Activated CD4-positive, alpha-beta T cell treated with anti-CD3 and anti-CD28 coated beads for 24 hours (primary cell): ENCODE measurements at places on chromosomes 5 and 9.
A peak's percentile ranks its signal among the peaks of the same experiment; 100 is the strongest.

DNA sequence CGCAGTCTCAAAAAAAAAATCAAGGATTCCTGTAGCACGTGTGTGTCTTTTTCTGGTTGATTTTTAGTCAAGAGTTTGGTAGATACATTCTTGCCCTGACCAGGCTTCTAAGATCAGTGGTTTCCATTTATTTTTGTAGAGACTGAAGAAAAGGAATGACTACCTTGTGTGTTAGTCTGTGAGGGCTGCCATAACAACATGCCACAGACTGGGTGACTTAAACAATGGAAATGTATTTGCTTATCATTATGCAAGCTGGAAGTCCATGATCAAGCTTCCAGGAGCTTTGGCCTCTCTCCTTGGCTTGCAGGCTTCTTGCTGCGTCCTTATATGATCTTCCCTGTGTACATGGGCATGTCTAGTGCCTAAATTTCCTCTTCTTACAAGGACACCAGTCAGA lies 127.0 kb downstream of the CCDC192 start:
- DNase-seq, result no peak

DNA sequence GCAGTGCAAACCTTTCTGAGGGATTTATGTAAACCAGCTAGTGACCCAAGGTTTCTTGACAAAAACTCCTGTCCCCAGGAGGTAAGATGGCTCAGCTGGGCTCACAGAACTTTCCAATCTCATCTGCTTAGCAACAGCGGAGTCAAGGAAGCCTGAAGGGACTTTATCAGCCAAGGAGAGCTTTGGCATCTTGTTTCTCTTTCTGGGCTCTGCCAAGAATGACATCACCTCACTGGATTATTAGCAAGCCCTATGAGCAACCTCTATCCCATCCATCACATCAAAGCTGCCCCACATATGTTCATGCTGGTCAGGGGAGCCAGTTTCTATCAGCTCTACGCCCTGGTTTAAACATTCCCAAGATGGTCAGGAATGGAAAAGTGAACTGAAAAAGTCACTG lies 461.3 kb downstream of the ENC1 start:
- no peak for DNase-seq

DNA sequence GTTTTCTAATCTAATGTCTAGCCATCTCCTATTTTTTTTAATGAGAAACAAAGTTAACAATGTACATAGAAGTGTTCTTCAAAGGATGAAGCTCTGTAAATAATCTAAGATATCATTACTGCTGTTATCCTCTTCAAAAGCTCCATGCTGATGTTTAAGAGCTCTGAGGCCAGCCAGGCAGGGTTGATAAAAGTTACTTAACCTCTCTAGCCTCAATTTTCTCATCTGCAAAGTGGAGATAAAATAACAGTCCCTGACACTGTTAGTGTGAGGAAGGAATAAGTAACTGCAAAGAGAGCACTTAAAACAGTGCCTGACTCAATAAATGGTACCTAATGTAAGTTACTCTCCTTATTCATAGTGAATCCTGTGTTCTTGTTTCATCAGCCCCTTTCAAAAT lies 60.1 kb downstream of the LHFPL2 start:
- no peak for DNase-seq

DNA sequence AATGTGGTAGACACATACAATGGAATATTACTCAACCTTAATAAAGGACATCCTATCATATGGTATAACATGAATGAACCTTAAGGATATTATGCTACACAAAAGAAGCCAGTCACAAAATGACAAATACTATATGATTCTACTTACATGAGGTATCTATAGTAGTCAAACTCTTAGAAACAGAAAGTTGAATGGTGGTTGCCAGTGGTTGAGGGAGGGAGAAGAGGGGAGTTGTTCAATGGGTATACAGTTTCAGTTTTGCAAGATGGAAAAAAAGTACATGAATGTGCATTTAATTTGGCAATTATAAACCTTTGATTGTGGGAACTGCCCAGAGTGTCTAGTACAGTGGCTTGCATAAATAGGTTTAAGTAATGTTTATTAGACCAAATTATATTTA lies 473.3 kb upstream of the ZNF608 start:
- no peak for DNase-seq

GRCh38 chr5:168291964-168292785 lies 730 bp downstream of the WWC1 start:
- no peak for DNase-seq

DNA sequence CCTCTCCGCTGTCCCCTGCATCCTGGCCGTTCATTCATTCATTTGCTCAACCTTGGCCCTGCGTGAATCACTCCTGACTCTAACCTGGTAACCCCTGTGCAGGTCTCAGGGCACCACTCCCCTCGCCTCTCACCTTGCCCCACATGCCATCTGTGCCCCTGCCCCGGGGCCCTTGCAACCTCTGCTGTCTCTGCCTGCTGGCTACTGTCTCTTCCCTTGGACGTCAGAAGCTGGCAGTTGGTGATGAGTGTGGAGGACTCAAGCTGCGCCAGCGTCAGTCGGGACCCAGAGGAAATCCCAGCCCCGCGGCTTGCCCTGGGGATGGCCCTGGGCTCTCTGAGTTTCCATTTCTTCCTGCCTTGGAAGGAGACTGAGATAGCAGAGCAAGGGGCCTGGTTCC lies 154.9 kb downstream of the OLFM1 start:
- DNase-seq, result no peak

GRCh38 chr5:52269401-52269800 lies 518.3 kb upstream of the ITGA1 start:
- DNase-seq, result no peak

DNA sequence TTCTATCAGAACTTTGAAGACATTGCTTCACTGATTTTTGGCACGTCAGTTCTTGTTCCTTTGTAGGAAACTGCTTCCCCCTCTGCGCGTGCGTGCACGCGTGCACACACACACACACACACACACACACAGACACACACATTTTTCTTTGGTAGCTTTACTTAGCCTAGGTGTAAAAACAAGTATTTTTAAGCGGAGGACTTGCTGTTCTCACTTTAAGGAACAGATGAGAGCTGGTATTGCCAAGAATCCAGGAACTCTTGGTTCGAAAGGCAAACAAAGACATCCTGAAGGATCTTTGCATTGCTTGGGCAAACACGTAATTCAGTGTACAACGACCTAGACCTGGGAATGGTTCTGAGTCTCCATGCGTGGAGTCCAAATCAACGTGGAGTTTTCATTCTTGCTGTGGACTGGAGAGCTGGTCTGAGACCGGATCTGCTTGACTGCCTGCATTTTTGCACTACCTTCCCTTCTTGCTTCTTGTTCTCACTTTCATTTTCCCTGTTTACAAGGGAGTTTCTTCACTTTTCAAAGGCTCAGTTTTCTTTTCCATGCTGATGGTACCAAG lies 8.2 kb downstream of the TMEM268 start:
- no peak for DNase-seq

GRCh38 chr9:28318515-28318914 lies 745.2 kb upstream of the C9orf72 start:
- no peak for DNase-seq

- DNase-seq, result peak; percentile 64
Measured at GRCh38 chr9:127608104-127608966, 3.7 kb upstream of the STXBP1 start.

DNA sequence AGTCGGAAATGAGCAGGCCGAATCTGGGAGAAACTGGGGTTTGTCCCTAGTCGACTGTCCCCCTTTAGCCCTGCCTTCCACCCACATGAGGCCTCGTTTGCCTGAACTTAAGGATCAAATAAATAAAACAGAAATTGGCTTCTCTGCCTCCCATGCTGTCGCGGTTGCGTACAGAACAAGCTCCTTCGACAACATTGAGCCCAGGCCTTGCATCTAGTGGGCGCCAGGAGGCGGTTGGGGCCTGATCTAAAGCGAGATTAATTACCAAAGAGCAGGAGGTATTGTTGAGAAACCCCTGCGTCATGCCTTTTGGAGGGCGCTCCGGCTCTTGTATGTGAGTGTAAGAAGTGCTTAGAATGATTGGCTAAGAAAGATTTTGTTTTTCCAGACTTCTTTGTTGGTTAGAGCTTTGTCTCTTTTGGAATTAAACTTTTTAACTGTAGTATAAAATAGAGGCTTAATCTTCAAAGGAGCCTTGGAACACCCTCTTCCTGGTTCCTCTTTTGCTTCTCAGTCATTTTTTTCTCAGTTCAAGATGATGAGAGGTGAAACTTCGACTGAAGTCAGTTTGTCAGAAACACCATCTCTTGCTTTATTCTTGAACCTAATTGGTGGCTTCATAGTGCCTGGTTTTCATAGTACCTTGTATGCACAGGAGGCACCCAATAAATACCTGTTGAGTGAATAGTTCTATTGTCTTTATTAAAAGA lies 828 bp downstream of the ATP6V0E1 start:
- peak; percentile 60 for DNase-seq
